ENCODE measurements at places on chromosomes 2 and 18.

DNA sequence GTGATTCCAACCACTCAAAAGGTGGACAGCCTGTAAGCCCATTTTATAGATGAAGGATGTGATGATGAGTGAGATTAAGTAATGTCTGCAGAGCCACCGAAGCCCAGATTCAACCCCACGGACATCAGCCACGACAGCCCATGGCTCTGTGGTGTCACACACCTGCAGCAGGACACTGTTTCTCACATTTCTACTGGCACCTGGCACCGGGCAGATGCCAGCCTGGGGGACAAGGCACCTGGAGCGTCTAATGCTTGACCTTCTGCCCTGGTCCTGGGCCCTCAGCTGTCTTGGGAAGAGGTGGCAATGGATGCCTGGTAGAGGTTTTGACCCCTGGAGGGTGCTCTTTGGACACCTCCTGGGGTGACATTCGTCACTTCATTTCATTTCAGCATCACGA lies 176.3 kb downstream of the ANAPC1 start:
- no peak for DNase-seq

DNA sequence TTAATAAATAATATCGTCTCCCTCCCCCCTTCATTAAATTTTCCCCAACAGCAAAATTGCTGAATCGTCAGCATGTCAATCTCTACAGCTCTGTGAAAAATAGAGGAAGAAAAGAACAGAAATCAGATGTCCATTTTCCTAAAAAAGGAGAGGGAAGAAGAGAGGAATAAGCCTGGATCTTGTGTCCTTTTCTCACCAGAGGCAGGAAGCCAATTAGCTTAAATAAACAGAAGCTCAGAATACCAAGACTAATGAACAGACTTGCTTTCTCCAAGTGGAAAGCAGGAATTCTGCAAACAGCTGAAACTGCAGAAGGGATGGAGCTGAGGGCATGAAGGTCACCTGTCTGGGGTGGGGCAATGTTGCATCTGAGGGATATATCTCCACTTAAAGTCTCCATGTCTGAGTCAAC lies 265.7 kb downstream of the CCDC85A start:
- no peak for DNase-seq

GRCh38 chr2:170162271-170162632 lies 15.7 kb upstream of the MYO3B start:
- peak; percentile 64 for DNase-seq

GRCh38 chr2:49845021-49845420 lies 690.7 kb upstream of the FSHR start:
- DNase-seq = no peak

- DNase-seq = no peak
These were observed 272.2 kb downstream of the NDUFA10 start for GRCh38 chr2:239752951-239753350.

DNA sequence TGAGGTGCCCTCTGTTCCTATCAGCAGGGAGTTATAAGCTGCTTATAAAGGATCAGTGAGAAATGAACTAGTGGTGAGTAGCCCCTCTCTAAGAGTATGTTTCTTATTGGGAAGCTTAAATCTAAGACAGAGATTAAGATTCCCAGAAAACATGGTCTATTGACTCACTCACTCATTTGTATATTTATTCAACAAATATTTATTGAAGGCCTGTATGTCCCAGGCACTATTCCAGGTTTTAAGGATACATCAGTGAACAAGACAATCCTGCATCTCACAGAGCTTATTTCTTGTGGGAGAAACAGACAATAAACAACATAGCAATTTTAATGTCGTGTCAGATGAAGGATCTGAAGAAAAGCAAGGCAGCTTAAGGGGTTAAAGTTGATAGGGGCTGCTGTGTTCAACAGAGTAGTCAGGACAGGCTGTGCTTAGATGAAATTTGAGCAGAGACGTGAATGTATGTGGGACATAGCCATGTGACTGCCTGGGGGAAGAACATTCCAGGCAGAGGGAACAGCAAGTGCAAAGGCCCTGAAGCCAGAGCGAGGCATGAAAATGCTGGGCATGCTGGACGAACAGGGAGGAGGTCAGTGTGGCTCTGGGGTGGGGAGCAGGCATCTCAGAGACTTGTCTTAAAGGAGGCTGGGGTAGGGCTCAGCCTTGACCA lies 14.8 kb upstream of the PSD4 start:
- DNase-seq = peak; percentile 18

DNA sequence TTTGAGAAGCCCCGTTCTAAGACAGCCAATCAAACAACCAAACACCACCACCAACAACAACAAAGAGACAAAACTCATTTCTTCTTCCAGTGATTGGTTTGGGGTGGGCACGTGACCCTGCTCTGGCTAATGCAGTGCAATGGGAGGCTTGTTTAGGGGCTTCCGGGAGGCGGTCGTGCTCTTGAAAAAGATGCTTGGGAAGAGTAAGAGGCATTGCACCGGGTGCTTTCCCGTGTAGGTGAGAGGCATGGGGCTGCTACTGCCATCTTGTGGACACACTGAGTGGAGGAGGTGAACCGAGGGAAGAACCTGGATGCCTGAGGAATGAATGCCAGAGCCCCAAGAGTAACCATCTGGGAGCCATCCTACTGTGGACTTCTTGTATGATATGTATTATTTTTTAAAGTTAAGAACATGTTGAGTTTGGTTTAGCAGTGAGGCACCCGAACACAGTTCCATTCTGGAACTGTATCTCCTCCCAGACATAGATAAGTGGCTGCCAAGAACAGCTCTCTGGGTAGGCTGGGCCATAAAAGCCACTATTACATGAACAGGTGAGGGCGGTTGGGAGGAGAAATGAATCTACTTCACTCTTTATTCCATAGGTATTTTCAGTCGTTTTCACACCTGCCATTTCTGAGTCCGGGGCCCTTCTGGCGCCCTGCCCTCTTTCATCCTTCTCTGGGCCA lies 19.1 kb upstream of the ARHGAP25 start:
- peak; percentile 37 for DNase-seq
